ENCODE measurements at places on chromosomes 5 and 9. TPM values are rescaled to one million over a fixed set of nuclear protein-coding genes. Genes with fewer than 3 reads are reported as not detected.

Gene EQTN
- 0.65 TPM for total RNA-seq

Gene ZDHHC11B
- 2.8 TPM for total RNA-seq

DNA sequence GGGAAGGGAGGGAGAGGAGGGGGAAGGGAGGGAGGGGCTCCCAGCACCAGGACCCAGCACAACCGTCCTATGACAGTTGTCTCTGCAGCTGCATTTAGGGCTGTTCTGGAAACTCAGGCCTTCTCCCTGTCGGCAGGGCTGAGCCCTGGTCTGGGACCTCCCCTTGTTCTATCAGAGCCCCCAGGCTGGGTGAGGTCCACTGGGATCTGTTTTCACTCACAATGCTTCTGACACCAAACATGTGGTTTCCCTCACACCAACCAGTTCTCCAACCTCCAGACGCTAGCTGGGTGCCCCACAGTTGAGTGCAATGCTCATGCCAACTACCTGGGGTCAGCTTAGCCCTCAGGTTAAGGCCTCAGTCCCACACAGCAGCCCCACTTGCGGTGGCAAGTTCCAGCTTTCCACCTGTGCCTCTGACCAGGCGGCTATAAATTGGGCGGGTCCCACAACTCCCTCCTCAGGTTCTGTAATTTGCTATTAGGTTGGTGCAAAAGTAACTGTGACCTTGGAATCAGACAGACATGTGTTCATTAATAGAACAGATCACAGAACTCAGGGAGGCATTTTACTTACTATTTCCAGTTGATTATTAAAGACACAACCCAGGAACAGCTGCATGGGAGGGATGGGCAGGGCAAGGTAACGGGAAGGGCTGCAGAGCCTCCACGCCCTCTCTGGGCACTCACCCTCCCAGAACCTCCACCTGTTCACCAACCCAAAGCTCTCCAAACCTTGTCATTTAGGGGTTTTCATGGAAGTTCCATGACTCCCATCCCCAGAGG, 13.5 kb downstream of the ADAMTS2 start:
- DNase-seq: no peak

DNA sequence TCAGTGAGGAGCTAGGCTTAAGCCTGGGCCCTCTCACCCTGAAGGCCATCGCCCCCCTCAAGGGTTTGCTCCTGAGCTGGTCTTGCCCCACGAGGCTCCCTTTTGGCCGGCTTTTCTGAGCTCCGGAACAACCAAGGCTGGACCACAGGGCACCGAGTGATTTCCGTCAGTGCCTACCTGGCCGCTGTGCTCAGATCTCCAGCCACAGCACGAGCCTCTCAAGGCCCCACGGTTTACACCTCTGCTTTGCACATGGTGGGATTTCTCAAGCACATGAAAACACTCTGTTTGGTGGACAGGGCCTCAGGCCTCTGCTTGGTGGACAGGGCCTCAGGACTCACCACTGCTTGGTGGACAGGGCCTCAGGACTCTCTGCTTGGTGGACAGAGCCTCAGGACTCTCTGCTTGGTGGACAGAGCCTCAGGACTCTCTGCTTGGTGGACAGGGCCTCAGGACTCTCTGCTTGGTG, 15.8 kb downstream of the CLPTM1L start:
- DNase-seq: no peak

DNA sequence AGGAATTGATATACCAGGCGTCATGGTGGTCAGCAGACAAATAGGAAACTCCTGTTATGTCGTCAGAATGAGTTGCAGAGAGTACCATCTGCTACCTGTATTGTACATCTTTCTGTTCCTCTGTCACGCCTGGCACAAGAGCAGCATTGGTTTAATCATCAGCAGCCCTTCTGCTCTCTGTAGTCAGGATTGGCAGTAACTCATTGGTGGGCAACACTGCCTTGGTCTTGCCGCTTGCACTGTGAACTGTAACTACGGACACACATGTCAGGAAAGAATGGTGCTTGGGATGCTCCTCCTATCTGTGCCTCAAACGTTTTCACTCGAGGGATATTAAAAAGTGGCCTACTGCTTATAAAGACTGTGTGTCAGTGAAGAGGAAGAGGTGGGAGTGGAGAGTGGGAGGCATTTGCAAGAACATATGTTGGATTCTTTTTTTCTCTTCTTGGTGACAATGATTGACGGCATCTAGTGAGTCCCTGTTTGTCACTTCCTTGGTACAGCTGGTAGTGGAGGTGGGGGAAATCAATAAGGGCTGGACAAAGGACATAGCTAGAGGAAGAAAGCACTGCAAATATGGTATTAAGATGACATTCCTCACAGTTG, 76.6 kb downstream of the F2RL2 start:
- no peak for DNase-seq

GRCh38 chr5:96855031-96855872, 21.0 kb upstream of the ERAP2 start:
- no peak for DNase-seq

DNA sequence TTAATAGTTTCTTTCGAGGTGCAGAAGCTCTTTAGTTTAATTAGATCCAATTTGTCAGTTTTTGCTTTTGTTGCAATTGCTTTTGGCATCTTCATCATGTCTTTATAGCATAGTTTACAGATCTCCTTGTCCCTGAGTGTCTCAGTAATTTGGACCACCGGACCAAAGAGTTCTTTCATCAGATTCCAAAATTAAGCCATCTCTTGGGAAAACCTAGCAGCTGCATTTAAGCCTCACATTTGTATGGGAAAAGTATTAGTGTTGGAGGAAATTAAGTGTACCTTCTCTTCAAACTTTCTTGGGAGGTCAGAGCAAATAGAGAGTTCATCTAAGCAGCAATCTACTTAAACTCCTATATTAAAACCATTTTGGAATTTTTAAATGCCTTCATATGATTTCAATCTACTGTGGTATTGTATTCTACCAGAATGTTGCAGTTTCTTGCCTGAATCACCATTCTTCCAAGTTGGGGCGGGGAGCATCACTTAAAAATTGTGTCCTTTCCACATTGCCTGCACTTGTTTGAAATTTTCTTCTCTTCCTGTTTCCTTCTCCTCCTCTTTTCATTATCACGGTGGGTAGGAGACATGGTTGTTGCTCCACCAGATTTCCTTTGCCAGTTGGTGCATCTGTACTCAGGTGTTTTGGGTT, 97.3 kb upstream of the DAB2 start:
- no peak for DNase-seq

DNA sequence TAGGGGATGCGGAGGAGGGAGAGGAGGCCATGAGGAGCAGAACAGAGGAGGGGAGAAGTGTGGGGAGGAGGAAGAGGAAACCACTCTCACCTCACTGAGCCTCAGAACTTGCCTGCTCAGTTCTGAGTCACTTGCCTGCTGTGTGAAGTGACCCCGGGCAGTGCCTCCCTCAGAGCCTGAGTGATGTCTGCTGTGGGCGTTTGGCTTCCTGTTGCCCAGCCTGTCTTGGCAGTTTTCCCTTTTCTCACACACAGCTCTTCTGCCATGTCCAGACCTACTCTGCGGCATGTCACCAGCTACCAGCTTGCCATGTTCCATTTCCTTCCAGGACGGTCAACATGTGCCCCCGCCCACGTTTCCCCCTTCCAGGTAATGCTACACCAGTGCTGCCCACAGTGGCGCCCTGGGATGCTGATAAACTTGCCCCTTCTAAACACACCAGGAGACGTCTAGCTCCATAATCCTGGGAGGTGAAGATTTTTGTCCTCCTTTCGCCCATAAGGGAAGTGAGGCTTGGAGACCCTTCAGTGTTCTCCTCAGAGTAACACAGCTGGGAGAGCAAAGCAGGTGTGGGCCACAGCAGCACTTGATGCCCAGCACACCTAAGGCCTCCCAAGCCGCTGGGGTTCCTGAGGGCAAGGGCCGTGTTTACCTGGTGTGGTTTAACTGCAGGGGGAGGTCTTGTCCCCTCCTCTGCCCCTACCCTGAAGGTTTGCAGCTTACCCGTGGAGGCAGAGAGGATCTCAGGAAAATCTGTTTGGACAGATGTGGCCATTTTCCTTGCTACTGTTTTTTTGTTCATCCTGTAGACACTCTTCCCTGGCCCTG, 63.8 kb upstream of the RNF130 start:
- DNase-seq: no peak

Gene DIPK1B
- total RNA-seq: 7.5 TPM

Gene KIF4B
- not detected for total RNA-seq

Gene CCNI2
- total RNA-seq: 4.4 TPM

Gene DMRT2
- total RNA-seq: not detected

DNA sequence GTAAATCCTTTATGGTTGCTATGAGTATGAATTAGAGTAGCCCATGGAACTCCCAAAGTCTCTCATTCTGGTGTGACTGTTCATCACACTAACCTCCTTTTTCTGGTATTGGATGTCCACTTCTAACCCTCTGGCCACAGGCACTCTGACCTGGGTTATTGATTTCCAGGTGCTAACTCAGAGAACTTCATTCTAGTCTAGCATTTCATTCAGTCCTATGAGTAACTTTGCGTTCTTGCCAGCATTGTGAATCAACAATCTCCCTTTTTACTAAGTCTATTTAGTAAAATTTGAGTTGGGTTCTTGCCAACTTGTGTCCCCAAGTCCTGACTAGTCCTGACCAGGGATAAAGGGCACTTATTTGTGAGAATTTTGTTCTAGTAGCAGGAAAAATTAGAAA, 103.5 kb downstream of the SNX18 start:
- DNase-seq: no peak

Gene CMYA5
- total RNA-seq: 0.63 TPM

Gene C5orf52
- not detected for total RNA-seq

Gene FOCAD
- total RNA-seq: 16.8 TPM

DNA sequence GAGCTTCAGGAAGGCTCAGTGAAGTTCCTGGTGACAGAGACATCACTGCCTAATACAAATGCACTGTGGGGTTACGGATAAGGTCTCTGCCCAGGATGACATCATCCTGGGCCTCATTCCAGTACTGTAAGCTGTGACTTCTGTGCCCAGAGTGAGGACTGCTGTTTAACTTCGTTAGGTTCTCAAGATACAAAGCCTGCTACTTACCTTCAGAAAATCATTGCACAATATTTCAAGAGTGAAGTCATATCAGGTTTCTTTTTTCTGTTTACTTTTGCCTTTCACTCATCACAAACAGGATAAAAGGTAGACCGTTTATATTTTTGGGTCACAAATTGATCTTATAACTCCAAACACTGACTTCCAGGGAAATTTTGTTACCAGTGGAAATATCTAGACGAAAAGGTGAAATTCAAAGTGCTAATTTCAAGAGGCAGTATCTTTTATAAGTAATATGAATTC, 241.2 kb downstream of the PIK3R1 start:
- DNase-seq: peak; percentile 80

GRCh38 chr5:166963596-166963995, 1327.8 kb upstream of the WWC1 start:
- DNase-seq: no peak

- no peak for DNase-seq
Observed at GRCh38 chr9:91786132-91786896, 163.7 kb downstream of the ROR2 start.

DNA sequence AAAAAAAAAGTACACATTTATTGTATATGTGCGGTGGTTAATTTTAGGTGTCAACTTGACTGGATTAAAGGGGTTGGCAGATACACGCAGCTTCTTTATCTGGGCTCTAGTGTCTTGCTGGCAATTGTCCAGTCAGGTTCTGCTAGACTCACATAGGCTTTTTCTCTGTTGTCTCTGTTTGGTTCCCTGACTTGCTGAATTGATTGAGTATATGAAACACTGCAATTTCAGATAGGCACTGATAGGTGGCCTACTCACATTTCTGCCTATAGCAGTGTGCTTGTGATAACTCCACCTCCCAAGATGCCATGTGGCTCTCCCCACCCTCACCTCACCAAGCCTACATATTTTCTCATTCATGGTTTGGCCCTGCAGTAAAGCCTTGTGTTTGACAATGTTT, 52.5 kb downstream of the AOPEP start:
- no peak for DNase-seq

Gene GZMA
- total RNA-seq: 0.28 TPM

GRCh38 chr5:104708027-104708426, 1145.4 kb upstream of the NUDT12 start:
- DNase-seq: no peak

DNA sequence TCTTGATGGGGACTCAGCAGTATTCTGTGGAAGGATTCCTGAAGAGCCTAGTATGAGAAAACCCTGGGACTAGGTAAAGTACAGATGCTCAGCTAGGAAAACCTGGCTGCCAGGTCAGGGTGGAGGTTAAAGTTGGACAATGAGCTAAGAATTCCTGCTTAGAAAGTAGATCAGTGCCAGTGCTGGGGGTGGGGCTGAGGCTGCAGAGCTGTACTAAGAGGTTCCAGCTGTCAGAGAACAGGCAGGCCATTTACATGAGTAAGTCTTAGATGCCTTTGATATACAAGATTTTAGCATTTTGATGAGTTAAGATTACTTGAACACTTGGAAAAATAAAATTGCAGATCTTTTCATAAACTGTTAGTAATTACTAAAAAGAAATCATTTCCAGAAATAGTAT, 332.3 kb upstream of the NUDT12 start:
- no peak for DNase-seq

GRCh38 chr9:123426406-123426805, 70.4 kb downstream of the CRB2 start:
- DNase-seq: no peak

All from pancreas (tissue), 10 donors.